Breast epithelium (tissue), 4 donors: ENCODE measurements at places on chromosomes 5 and 9. TPM values are rescaled to one million over a fixed set of nuclear protein-coding genes. Genes with fewer than 3 reads are reported as not detected.

SH3PXD2B gene
- total RNA-seq: 118 TPM

DBH gene
- not detected for total RNA-seq

- H3K27ac ChIP-seq: no peak overlapping the region
- no peak for DNase-seq
- H3K27me3 ChIP-seq: no peaks in the 10 kb centered on the region
- H3K4me3 ChIP-seq: no peak overlapping the region
- no peaks in the 10 kb centered on the region for H3K36me3 ChIP-seq
These were observed 61.1 kb upstream of the ZNF462 start for GRCh38 chr9:106801816-106802215.

DNA sequence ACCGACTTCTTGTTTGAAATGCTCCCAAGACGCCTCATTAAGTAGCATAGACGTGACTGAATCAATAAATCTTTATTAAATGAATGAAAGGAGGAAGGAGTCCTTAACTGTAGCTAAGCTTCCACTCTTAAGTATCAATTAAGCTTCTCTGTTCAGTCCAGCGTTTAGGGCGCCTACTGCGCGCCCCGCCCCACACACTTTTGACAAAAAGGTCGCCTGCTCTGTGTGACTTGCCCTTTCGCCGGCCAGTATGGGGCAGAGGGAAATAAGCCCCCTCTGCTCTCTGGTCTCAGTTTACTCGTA, 662 bp upstream of the DOLPP1 start:
- H3K4me1 ChIP-seq: no peaks in the 10 kb centered on the region
- no peaks in the 10 kb centered on the region for H3K27me3 ChIP-seq
- no peak for DNase-seq

GRCh38 chr9:34652602-34653000, 616 bp downstream of the IL11RA start:
- H3K36me3 ChIP-seq: no peaks in the 10 kb centered on the region
- no peaks in the 10 kb centered on the region for H3K27me3 ChIP-seq
- H3K4me3 ChIP-seq: peak overlapping the region; percentile 50
- H3K27ac ChIP-seq: peak overlapping the region; percentile 93
- no peak for DNase-seq
- H3K4me1 ChIP-seq: peaks cover 11% of the 10 kb centered on the region
